HTR-8/SVneo (cell line): ENCODE measurements at places on chromosomes 1 and 21.

GRCh38 chr1:94395748-94396309, 22.4 kb upstream of the ABCD3 start:
- no peak for DNase-seq

GRCh38 chr21:42360317-42360716, 6.0 kb downstream of the TFF1 start:
- no peak for DNase-seq

DNA sequence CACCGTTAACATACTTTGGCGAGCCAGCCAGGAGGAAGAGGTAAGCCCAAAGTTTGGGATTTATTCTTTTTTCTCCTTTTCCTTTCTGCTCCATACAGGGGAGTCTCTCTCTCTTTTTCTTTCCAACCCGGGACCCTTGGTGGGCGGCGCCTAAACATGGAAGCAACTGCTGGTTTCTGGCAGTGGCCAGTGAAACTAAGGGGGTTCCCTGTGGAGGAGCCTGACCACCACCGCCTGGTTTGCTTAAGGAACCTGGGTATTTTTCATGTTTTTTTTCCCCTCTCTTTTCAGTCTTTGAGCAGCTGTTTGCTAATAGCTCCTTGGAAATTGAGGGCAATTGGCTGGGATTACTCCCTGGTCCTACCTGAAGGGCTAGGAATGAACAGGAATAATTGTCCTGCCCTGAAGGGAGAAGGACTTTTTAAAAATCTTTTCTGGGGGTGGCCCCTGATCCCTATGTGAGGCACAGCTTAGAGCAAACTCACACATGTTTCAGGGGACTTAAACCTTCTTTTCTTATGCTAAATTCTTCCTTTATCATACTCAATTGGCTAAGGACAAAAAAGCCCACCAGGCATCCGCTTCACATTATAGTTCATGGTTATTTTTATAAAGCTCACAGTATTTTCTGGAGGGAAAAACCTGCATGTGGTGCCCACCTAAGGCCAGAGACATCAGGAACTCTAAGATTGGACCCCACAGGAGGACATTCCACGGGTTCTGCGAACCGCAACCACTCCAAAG, 61.3 kb upstream of the PLD5 start:
- no peak for DNase-seq

GRCh38 chr1:184418652-184419349, 32.0 kb downstream of the C1orf21 start:
- no peak for DNase-seq

DNA sequence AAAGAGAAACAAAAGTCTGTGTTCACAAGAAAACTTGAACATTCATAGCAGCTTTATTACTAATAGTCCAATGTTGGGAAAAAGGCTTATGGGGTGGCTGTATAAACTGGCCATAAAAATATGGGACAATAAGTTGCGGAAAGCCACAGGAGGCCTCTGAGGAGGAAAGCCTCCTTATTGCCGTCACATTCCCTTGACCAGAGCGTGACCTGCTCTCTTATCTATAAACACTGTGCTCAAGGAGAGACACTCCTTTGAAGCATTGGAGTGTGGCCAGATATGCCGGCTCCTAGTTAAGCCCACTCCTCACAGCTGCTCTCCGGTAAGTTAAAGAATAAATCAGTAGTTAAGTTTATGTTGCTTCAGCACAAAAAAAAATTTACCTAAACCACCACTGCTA, 19.7 kb downstream of the OR6Y1 start:
- DNase-seq: no peak

- DNase-seq: no peak
Observed at GRCh38 chr1:184387069-184387475, 243 bp downstream of the C1orf21 start.

DNA sequence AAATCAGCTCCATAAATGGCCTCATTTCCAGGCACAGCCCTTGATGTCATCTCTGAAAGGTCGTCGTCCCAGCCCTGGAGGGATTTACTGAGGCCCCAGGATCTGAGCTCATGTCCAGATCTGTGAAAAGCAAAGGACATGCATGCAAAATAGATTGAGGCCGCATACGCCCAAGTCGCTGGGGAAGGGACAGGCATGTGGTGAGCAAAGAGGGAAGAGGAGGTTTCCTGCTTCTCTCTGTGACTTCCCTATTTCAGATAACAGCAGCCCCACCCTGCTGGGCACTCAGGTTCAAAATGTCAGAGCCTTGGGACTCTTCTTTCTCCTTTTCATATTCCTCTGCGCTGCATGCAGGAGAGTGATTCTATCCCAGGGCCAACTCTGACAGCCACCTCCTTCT, 197.2 kb downstream of the ADSS2 start:
- no peak for DNase-seq

DNA sequence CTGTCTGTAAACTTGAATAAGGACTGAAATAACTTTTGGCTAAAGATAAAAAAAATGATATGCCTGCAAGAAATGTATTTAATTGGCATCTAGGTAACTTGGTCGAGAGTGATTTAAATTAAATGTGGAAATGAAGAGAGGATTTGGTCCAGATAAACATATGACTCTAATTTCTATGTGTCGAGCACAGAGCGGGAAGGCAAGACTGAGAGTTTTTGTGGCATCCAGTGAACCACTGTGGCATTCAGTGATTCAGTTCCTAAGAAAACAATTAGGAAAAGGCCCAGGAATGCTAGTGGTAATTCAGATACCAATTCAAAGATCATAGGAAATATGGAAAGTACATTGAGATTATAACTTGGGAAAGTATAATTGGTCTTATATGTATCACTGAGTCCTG, 39.6 kb downstream of the PDE4B start:
- DNase-seq: no peak

DNA sequence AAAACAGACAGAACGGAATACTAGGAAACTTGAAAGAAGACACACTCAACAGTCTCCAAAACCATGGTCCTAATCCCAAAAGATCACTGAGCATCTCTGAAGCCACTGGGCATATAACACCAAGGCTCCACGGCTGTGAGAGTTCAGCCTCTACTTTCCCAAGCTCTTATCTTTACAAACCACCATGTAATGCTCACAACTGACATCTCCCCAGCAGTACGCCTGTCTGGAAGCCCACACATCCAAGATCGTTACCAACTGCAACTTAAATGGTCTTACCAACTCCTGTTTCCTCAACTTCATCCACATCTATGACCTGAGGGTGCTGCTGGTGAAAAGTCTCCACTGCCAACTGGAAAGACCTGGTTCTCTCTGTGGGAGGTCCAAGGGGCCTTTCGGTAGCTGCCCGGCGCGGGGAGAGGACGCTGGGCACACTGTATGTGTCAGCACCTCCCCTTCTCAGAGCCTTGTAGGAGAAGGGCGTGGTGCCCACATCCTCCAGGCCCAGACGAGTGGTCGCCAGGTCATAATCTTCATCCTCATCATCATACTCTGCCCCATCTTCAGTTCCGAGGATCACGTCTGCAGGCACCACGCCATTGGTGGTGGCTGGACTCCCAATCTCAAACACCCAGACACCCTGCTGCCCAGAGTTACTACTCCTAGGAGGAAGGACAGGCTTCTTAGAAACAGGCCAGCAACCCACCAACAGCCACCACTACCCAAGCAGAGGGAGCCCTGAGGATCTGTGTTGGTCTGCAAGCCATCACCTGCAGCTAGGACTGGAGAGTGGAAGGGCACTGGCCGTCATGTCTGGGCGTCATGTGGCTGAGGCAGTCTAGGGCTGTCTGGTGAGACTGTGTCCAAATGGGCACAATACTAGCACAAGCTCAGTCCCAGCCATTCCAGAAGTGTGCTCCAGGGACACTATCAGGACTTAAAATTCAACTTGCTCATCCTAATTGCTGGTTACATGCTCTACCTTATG, 23.0 kb downstream of the NID1 start:
- DNase-seq: no peak

DNA sequence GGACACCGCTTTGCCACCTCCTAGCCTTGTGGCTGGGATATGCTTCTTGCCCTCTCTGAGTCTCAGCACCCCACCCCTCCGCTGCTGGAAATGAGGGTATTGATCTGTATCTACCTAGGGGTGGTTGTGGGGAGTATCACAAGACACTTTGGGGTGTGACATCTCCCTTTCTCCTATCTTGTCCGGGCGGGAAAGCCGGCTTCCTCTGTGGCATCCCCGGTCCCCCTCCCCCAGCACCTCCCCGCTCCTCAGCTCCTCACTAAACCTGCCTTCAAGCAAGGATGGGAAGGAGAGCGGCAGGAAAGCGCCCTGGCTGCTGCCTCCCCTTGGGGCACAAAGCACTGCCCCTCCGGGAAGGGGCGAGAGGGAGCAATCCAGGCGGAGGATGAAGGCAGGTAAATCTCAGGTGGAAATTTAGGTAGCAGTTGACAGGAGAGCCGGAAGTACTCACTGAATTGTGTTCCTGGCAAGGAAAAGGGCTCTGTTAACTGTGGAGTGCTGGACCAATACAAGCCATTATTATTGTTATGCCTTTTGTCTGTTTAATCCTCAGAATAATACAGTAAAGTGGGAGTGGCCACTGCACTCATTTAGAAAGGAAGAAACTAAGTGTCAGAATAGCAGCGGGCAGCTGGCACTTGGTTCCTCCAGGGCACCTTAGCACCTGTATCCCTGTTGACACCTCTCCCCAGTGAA, 49.0 kb upstream of the LRP8 start:
- no peak for DNase-seq

DNA sequence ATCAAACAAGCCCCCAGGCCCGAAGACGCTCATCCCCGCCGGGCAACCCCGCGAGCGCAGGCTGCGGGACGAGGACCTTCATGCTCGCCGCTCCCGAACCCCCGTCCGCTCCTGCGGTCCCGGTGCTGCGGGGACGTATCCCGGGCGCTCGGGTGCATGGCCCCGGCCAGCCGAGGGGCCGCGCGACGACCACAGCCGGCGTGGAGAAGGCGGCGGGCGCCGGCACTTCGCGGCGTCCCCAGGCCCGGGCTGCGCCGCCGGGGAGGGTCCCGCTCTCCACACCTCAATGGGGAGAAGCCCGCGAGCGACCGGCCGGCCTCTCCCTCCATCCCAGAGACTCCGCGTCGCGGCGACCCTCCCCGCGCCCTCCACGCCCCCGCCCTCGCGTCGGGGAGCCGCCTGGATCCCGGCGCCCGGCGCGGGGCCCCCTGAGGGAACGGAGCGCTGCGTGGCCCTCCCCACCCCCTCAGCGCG, 401 bp downstream of the ERRFI1 start:
- no peak for DNase-seq

DNA sequence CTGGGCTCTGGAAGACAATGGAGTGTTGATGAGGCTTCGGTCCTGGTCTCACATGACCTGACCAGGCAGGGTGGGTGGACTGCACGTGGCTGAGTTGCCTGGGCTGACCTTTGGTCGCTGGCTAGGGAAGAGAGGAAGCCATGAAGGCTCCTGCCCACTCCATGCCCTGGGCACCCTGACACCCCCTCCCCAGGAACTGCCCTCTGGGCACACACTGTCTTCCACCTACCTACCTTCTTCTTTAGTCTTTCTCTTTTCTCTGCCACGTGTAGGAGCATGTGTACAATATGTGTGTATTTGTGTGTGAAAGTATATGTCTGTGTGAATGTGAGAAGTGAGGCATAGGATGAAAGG, 15.1 kb downstream of the POU3F1 start:
- DNase-seq: no peak

GRCh38 chr1:107486349-107486748, 345.5 kb downstream of the NTNG1 start:
- no peak for DNase-seq

DNA sequence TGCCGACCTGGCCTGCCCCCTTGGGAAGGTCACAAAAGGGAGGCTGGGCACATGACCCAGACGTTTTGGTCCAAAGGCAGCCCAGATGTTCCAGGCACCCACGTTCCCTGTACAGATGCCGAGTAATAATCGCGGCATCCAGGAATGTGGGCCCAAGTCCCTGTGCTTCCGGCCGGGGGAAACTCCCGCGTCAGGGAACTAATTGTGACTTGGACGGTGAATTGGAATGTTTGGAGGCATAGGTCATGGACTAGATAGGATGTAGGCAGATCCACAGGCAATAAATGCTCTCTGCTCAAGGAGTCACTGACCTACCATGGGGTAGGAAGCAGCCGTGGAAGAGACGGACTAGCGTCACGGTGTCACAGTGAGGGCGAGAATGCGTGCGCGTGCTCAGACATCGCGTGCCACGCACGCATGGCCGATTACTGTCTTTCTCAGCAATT, 178.4 kb downstream of the DUSP10 start:
- DNase-seq: no peak

- no peak for DNase-seq
Observed at GRCh38 chr1:222454186-222454585, 93.7 kb downstream of the HHIPL2 start.

DNA sequence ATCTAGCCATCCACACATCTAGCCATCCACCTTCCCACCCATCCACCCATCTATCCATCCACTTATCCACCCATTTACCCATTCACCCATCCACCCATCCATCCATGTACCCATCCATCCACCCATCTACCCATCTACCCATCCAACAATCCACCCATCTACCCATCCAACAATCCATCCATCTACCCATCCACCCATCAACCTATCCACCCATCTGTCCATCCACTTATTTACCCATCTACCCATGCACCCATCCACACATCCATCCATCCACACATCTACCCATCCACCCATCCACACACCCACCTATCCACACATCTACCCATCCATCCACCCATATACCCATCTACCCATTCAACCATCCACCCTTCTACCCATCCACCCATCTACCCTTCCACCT, 238.4 kb downstream of the DYRK1A start:
- DNase-seq: no peak

GRCh38 chr1:7463526-7463925, 307.6 kb upstream of the VAMP3 start:
- no peak for DNase-seq

DNA sequence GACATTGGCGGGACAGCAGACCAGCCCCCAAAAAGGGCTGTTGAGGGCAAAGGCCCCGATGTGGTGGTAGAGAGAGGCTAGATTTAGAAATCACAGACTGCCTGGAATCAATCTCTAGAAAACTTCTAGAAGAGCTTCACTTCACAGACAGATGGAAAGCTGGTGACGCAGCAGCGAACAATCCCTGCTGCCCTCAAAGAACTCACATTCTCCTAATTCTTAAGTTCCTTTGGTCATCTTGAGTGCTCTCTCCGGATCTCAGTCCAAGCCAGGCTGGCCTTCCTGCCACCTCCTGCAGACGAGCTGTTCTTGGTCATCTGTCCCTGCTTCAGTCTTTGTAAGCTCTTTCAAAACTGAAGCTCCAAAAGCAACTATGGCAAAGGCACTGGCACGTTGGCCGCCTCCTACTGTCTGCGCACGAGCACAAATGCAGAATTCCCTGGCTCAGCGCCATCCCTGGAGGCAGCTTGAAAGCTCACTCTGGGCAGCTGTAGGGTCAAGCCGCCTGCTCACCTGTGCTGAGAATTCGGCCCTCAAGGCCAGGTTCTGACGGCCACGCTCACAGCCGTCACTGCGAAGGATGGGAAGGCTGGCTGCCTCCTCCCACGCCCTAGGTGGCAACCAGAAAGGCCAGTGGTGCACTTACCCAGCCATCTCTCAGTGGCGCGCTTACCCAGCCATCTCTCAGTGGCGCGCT, 110.6 kb downstream of the NPHP4 start:
- DNase-seq: no peak

- DNase-seq: no peak
Observed at GRCh38 chr1:12591267-12591938, 26.6 kb downstream of the DHRS3 start.

DNA sequence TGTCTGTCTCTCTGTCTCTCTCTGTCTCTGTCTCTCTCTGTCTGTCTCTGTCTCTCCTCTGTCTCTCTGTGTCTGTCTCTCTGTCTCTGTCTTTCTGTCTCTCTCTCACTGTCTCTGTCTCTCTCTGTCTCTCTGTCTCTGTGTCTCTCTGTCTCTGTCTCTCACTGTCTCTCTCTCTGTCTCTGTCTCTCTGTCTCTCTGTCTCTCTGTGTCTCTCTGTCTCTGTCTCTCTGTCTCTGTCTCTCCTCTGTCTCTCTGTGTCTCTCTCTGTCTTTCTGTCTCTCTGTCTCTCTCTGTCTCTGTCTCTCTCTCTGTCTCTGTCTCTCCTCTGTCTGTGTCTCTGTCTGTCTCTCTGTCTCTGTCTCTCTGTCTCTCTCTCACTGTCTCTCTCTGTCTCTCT, 873 bp upstream of the COL6A1 start:
- DNase-seq: no peak
